Panc1 (cell line): ENCODE measurements at places on chromosomes 16 and 17.

- DNase-seq = no peak
Measured at GRCh38 chr16:66374176-66374575, 7.7 kb downstream of the CDH5 start.

- DNase-seq = no peak
Measured at GRCh38 chr17:67218385-67218950, 26.5 kb downstream of the HELZ start.

GRCh38 chr17:59487161-59487873 lies 78.1 kb upstream of the DHX40 start:
- no peak for DNase-seq

DNA sequence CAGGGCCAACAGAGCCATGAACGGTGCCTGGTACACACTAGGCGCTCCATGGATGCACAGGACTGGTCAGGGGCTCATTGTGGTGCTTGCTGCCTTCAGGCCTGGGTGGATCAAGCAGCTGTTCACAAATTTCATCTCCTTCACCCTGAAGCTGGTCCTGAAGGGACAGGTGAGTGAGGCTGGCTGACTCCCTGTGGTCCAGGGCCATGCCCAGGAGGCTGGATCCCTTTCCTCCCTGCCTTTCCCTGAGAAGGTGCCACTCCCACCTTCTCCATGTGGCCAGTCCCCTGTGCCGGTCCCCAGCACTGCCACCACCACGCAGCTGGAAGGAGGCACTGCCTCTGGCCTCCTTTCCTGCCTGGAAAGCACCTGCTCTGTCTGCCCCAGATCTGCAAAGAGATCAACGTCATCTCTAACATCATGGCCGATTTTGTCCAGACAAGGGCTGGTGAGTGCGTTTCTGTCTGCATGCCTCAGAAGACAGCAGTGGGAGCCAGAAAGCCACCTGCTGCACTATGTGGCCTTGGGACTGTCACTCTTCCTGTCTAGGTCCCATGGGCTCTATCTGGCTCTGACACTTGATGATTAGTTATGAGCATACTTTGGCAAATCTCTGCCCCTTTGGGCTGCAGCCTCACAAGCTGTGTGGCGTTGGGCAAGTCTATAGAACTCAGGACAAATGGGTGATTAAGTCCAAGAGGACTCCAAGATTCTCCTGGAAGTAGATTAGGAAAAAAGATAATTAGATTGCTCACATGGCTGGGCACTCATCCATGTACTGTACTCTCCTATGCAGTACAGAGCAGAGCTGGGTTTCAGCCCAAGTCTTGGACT lies 9.4 kb downstream of the CETP start:
- DNase-seq = no peak

DNA sequence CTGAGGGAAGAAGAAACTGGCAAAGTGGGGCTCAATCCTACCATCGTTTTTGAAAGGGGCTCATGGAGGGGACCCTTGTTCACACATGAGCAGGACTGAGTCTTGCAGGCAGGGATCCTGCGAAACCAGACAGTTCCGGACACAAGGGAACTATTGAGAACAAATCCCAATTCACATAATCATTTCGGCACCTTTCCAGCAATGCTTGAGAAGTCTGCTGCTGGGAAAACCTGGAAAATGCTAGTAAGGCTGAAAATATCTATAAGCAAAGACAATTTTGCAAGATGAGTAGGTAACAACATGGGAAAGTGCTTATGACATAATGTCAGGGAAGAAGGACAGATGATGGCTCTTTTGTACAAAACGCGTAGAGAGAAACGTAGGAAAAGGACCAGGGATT lies 52.1 kb upstream of the BPTF start:
- no peak for DNase-seq

DNA sequence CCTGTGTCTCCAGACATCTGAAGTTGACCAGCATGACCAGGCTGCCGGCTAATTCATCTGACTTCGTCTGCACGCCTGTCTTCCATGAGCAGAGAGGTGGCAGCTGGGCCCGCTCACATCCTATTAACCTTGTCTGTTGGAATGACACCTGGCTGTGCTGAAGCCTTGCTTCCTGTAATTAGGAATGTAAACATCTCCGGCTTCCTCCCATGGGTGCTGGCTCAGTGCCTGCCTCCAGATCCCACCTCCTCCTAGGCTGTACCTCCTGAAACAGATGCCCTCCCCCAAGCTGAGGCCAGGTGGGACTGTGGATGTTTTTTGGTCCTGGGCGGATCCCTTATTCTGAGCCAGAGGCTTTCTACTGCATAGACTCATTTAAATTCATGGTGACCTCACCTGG lies 296.3 kb downstream of the HS3ST4 start:
- DNase-seq = no peak

DNA sequence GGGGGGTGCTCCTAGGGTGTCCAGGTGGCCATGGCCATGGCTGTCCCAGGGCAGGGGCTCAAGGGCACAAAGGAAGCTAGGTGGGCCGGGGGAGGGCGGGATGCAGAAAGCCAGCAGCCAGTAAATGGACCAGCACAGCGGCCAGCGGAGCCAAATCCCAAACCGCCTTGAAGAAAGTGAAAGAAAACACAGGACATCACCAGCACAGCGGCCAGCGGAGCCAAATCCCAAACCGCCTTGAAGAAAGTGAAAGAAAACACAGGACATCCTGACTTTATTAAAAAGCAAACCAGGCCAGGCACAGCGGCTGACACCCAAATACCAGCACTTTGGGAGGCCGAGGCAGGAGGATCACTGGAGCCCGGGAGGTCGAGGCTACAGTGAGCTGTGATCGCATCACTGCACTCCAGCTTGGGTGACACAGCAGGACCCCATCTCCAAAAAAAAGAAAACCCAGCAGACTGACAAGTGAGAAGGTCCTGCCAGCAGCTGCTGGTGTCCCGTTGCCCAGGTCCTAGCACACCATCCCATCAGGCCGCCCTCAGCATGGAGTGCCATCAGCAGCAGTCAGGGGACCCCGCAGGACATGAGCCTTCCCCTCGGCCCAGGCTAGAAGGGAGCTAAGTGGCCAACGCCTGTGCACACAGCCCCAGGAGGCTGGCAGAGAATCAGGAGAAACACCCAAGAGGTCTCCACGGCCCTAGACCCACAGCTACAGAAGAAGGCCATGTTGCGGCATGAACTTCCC lies 17.0 kb downstream of the SLC38A10 start:
- no peak for DNase-seq

GRCh38 chr17:42221886-42222745 lies 27.8 kb upstream of the GHDC start:
- DNase-seq = peak; percentile 38

DNA sequence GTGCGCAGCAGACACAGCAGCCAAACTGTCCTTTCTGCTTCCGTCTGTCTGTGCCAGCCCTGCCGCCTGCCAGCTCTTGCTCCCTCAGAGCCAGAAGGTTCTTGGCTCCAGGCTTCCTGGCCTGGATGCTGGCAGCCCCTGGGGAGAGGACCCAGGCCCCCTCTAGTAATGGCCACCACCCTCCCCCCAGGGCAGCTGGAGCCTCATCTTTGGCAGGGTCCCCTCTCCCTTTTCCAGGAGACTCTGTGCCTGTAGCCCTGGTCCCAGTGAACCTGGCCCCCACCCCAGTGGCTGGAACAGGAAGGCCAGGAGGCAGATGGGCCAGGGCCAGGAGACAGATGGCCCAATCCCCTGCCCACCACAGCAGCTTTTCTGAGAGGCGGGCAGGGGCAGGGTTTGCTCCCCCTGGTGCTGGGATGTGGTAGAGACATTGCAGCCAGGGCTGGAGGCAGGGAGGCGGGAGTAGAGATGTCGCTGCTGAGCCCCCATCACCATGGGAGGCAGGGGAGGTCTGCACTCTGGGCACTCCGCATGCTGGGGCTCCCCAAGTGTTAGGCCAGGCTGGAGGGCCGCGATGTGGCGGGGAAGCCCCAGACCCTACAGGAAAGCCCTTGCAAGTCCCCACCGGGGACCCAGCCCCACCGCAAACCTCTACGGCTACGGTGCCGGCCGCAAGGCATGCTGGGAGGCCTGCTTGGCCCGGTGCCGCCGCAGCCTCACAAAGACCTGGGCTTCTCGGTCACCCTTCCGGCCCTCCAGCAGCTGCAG lies 16.7 kb downstream of the UNC13D start:
- DNase-seq = no peak

GRCh38 chr16:79339863-79340262 lies 260.7 kb downstream of the MAF start:
- DNase-seq = no peak

GRCh38 chr16:18834864-18835263 lies 33.5 kb upstream of the ARL6IP1 start:
- no peak for DNase-seq

- no peak for DNase-seq
Measured at GRCh38 chr17:77684803-77685798, 273.4 kb upstream of the TNRC6C start.

- no peak for DNase-seq
Measured at GRCh38 chr17:83101805-83102480, 22.5 kb downstream of the METRNL start.

GRCh38 chr16:23506606-23506994 lies 3.7 kb downstream of the GGA2 start:
- no peak for DNase-seq

- DNase-seq = no peak
Measured at GRCh38 chr17:31052187-31052889, 42.4 kb upstream of the NF1 start.

DNA sequence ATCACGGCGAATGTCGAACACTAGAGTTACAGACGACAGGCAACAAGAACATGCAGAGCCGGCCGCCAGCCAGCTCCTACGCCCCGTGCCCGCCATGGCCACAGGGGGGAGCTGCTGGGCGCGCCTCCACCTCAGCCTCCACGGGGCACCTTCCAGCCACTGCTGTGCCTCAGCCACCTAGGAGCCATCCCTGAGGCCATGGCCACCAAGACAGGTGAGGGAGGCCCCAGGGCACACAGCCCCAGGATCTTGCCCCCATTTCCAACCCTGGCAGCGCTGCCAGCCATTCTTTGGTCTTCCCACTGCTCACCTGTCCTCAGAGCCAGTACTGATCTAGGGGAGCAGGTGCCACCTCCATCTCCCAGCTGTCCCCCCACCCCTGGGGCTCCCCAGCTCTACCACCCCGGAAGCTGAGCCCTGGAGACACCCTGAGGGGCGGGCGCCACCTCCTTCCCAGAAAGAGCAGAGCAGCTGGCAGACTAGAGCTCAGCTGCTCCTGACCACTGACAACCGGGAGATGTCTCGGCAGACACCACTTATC lies 11.8 kb downstream of the GNPTG start:
- DNase-seq = no peak

DNA sequence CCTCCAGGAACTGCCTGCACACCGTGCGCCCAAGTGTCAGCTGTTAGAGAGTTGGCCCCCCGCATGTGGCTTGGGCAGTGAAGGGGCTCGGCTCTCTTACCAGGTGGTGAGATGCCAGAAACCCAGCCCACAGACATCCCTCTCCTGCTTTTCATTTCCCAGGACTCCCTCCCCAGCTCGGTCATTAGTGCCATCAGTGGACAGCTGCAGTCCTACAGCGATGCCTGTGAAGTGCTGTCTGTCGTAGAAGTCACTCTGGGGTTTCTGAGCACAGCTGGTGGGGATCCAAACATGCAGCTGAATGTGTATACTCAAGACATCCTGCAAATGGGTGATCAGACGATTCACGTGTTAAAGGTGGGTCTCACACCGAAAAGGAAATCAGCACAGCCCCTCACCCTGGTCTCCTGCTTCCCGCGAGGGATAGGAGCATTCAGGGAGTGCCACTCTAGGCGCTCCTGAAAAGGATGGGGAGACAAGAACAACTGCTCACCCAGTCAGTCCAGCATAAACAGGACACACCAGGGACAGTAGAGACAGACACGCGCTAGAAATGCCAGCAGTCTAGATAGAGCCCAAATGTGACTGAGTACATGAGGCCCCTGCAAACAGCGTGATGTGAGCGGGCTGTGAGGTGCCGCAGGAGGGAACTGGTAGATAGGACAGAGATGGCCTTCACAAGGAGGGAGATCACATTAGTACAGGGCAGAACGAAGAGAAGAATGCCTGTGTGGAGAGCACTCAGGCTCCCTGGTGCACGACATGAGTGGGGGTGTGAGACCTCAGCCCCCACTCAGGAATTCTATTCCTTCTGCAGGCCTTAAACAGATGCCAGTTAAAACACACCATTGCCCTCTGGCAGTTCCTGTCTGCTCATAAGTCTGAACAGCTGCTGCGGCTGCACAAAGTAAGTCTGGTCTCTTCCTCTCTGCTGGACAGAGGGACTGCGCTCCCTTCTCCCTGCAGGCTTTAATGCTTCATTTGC lies 25.7 kb upstream of the ENDOV start:
- DNase-seq = no peak
